Keratinocyte (primary cell): ENCODE measurements at places on chromosomes 12 and 14. TPM values are rescaled to one million over a fixed set of nuclear protein-coding genes. Genes with fewer than 3 reads are reported as not detected.

GRCh38 chr12:19075711-19076340 lies 53.7 kb upstream of the PLEKHA5 start:
- DNase-seq, result no peak

GRCh38 chr12:15735837-15736615 lies 53.2 kb downstream of the EPS8 start:
- no peak for DNase-seq

DNA sequence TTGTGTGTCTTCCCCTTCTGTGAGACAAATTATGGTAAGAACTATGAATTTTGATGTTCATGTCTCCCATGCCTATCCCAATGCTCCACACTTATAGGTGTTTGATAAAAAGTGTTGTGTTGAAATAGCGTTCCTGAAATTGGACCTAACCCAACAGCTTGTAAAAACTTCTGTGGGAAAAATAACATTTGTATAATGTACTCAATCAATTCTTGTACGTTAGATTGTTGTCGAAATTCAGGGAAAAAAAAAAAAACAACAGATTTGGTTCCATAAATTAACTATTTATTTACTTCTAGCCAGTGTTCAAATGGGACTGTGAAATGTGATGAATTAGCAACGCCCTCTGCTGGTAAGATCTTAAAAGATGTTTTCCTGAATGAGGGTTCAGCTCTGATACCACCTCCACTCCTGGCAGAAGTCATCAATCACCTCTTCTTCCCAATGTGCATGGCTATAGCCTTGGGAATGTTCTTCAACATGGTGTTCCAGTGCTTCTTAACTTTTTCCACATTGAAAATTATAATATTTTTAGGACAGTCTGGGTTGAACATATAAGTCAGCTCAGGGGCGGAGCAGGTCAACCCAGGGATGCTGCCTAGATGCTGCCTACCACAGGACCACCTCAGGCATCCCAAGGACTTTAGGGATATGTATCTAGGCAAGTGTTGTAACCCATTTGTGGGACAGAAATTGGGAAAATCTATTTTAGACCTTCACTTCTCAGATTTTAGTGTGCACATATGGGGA lies 170.6 kb downstream of the OTOGL start:
- DNase-seq, result no peak

DNA sequence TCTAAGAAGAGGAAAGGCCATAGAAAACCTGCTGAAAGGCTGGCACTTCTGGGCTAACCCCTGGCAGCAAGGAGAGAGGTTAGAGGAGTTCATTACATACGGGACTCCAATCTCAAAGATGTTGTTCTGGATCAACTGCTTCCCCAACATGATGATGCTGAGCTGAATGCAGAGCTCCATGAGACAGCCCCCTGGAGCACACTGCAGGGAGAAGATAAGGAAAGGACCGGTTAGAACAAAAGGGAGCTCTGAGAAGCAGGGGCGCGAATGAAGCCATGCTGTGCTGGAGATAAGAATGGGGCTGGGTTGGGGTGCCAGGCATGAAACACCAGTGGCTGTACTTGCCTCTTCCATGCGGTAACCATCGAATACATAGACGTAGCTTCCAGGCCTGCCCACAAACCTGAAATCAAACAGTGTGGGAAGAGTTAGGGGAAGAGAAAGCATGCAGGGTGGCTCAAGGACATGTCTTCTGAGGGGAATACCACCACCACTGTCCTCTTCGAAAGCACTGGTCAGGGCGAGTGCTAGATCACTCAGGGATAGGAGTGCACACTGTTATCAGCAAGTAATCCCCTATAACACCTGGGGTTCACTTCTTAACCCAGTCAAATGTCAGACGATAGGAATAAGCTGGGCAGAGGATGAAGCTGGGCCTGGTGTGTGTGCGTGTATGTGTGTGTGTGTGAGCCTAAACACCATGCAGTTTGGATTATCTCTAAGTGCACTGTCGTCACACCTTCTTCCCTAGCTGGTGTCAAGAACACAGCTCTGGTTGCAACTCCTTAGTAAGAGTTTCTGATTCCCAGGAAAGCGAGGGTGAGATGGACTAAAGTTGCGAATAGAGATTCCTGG lies 180.9 kb downstream of the NTF3 start:
- DNase-seq, result no peak

- no peak for DNase-seq
These were observed 19.6 kb upstream of the CSRP2 start for GRCh38 chr12:76898442-76898841.

ABCC9 gene
- polyA plus RNA-seq, result under 0.01 to 0.01 TPM in 2 of 3 replicates, not detected in the other

GRCh38 chr14:97077253-97077653 lies 280.1 kb downstream of the VRK1 start:
- DNase-seq, result no peak

DNA sequence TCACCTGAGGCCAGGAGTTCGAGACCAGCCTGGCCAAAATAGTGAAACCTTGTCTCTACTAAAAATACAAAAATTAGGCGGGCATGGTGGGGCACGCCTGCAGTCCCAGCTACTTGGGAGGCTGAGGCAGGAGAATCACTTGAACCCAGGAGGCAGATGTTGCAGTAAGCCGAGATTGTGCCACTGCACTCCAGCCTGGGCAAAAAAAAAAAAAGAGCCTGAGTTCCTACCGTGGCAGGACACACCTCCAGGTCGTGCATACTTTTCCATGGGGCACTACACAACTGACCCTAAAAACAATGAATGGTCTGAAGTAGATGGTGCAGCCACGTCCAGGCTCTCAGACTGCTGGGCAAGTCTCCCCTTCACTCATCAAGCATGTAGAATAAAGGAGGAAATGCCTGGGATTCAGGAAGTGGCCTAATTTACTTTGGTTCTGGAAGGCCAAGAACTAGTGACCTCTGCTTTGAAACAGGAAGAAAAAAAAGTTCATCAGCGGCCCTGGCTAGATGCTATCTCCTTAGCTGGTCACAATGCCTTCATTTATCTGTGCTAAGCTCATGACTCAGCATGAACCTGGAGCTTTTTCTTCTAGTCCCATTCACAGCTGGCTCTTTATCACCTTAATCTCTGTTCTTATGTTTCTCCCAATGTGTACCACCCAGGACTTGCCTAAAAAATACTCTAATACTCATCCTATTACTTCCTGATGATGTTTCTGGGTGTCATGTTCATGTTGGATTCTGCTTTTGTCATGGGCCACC lies 55.8 kb upstream of the OR6J1 start:
- no peak for DNase-seq

- DNase-seq, result no peak
These were observed 71.3 kb downstream of the DUSP6 start for GRCh38 chr12:89280833-89281538.

GRCh38 chr14:94052662-94053061 lies 26.5 kb downstream of the OTUB2 start:
- DNase-seq, result no peak

DNA sequence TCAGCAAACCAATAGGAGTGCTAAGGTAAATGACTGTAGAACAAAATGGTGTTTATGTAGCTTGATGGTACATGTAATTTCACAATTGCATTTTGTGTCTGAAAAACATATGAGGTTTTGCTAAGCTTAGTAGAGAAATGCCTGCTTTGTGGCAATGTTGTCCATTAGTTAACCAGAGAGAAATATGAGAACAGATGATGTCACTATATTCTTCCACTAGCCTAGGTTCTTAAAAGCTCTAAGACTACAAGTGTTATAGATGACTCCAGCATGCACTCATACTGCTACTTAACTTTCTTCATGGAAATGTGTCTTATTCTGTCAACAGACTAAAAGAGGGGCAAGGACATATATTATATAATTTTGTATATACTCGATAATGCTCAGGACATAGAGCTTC lies 309.4 kb downstream of the APAF1 start:
- DNase-seq, result no peak

GRCh38 chr14:73953731-73954130 lies 3.6 kb downstream of the COQ6 start:
- no peak for DNase-seq

TARBP2 gene
- polyA plus RNA-seq, result 21.0 to 30.3 TPM (median 28.4 TPM) in 3 replicates

GPR65 gene
- polyA plus RNA-seq, result not detected in 3 replicates

DNA sequence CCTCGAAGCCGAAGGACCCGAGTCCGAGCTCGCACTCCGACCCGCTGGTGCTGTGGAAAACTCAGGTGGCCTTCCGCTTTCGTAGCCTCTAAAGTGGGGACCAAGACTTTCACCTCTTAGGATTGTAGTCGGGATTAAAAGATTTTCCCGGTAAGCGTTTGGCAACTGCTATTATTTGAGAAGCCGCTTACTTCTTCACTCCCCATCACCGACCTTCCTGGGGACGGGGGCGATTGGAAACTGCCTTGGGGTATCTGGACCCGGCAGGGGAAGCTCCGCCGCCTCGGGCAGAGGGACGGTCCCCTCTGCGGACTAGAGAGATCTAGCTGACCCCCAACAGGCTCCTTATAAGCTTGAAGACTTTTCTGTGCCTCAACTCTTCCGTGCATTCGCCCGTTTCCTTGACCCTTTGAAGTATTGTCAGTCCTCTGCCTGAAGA lies 659 bp downstream of the TRAFD1 start:
- DNase-seq, result no peak

GRCh38 chr12:10849425-10849878 lies at the start of gene PRR4:
TSS of gene PRR4 (minus strand) at chr12:10849475. CDS start at chr12:10849437, 38 bp downstream.
- DNase-seq, result no peak

- DNase-seq, result peak; percentile 21
These were observed 6.4 kb upstream of the SSTR1 start for GRCh38 chr14:38201137-38201828.

DNA sequence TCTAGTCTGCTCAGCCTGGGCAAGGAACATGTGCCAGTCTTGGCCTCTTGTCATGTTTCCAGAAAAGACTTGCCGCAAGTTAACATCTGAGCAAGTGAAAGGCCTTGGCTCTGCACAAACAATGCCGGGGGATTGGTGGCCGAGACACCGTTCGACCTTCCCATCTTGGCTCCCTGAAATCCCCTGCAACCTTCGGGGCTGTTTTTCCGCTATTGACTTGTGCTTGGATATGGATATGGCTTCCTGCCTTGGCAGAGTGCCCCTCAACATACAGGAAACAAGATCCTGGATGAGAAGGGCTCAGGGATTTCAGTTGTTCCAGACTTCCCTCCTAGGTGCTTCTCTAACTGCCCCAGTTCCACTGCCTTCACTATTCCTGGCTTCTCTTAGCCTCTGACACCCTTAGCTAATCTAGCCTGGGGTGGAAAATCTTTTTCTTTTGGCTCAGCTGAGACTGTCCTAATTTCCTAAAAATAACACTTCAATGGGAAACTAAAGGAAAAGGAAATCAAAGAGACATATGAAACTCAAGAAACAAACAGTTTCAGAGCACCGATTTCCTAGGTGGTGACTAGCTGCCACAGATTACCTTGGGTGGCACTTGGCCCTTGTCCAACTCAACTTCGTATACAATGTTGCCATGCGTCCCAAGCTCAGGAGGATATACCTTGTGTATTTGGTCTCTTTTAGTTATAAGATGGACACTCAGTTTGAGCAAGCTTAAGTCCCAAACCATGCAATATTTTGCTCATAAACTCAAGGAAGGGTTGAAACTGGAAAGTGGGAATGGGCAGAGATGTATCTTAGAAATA lies 33.9 kb downstream of the RDH12 start:
- no peak for DNase-seq

LMNTD1 gene
- polyA plus RNA-seq, result 0.14 to 0.42 TPM in 2 of 3 replicates, not detected in the other

DNA sequence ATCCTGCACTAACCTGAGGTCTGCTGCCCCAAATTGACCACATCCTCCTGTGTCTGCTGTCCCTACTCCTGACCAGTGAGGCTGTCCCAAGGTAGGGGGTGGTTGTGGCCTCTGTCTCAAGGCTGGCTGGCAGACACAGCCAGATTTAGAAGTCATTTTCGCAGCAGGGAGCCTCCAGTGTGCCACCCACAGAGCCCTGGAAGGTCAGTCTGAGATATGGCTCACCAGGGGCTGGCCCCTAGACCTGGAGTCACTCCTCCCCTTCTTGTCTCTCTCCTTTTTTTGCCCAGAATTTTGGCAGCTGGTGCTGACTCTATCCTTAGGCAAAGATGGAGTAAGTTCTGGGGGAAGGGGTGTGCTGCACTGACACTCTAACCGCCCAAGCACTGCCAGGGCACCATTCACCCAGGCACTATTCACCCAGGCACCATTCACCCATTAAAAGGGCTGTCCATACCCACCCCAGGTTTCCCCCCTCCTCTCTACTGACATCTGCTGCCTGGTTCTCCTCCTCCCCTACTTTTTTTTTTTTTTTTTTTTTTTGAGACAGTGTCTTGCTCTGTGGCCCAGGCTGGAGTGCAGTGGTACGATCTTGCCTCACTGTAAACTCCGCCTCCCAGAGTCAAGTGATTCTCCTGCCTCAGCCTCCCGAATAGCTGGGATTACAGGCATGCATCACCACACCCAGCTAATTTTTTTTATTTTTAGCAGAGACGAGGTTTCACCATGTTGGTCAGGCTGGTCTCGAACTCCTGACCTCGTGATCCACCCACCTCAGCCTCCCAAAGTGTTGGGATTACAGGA lies 7.7 kb downstream of the DDN start:
- DNase-seq, result no peak

DNA sequence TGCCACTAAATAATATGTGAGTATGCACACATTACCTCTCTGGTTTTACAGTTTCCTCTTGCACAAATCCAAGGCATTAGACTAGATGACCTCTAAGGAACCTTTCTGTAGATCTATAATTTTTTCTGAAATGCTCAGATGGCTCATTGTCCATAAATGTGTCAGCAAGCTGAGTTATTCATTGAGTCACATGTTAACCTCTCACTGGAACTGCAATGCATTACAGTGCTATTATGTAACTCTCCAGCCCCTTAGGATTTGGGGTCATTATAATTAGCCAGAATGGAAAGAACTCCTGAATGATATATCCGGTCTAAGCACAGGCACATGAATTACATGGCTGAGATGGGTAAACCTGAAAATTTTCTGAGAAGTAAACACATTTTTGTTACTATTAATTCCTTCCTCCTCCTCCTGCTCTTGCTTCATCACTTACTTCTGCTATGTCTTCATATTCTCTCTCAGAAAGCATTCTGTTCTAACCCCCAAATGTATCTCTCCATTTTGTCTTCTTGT lies 20.3 kb upstream of the DRAM1 start:
- no peak for DNase-seq

TAS2R14 gene
- polyA plus RNA-seq, result 0.58 to 1.2 TPM (median 0.63 TPM) in 3 replicates

- no peak for DNase-seq
These were observed 1435.9 kb upstream of the TMEM132C start for GRCh38 chr12:126830778-126831680.

DNA sequence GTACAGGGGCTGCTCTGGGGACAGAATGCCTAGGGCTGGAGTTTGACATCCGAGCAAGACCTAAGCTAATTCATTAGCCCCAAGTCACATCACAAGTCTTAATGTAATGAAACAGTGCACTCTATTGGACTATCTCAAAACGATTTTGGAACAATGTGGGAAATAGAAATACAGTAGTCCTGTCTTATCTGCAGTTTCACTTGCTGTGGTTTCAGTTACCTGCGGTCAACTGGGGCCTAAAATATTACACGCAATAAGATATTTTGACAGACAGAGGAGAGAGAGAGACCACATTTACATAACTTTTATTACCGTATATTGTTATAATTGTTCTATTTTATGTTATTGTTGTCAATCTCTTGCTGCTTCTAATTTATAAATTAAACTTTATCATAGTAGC lies 21.1 kb downstream of the MOAP1 start:
- no peak for DNase-seq
